ENCODE measurements at places on chromosomes 7 and 10.

DNA sequence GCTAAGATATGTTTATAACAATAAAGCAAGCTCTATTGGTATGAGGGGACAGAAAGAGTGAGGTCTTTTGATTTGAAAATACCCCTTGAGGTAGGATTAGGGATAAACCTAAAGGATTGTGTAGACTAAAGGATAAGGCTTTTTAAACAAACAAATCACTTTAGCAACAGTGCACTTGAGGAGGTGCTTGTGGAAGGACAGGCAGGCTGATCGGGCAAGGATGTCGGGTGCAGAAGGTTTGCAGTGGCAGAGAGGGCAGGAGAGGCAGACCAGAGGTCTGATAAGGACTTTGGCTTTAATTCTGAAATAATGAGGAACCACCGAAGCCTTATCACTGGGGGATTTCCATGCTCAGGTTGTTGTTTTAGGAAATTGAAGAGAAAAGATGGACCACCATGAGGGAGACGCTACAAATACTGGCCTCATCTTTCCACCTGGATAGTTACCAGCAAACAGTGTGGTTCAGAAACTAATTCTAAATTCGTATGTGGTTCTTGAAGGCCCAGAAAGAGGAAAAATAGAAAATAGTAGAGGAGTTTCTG, 119.5 kb upstream of the KLF6 start:
- DNase-seq = no peak

DNA sequence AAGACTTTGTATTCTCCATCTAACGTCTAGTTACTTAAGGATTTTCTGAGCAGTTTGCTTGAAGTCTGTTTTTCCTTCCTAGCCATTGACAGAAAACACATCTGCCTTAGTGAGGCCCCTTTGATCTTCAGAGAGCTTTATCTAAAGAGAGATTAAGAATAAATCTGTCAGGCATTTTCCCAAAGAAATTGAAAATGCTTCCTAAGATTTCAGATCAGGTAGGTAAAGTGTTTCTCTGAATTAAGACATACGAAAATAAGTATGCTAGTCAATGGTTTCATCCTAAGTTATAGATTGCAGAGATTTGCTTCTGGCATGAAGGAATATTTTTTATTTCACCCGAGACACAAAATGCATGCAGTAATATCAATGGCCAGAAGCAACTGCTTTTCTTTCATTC, 168.6 kb downstream of the SDK1 start:
- no peak for DNase-seq

GRCh38 chr7:99369767-99370391, 4.7 kb upstream of the ARPC1B start:
- DNase-seq = no peak

GRCh38 chr10:48453451-48454301, 147.2 kb downstream of the MAPK8 start:
- DNase-seq = no peak

DNA sequence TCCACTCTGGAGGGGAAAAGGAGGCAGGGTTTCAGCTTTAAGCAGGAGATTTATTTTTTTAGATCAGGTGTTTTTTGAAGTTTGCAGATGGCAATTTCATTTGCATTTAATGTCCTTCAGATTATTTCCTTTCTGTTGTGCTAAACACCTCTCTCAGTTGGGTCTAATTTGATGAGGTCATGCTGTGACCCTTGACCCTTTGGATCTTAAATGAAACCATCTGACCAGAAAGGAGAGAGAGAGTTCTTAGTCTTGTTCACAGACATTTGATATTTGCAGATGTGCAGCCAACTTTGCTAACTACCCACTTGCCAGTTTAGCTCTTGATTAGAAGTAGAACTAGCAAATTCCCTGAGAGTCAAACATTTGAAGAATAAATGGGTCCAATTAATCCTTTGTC, 101.5 kb upstream of the RAB11FIP2 start:
- DNase-seq = no peak

- no peak for DNase-seq
Measured at GRCh38 chr10:123624086-123624485, 42.1 kb upstream of the GPR26 start.

GRCh38 chr10:32046151-32046550, 10.1 kb downstream of the KIF5B start:
- DNase-seq = no peak

- DNase-seq = no peak
Measured at GRCh38 chr7:129752760-129753159, 141.2 kb downstream of the NRF1 start.

DNA sequence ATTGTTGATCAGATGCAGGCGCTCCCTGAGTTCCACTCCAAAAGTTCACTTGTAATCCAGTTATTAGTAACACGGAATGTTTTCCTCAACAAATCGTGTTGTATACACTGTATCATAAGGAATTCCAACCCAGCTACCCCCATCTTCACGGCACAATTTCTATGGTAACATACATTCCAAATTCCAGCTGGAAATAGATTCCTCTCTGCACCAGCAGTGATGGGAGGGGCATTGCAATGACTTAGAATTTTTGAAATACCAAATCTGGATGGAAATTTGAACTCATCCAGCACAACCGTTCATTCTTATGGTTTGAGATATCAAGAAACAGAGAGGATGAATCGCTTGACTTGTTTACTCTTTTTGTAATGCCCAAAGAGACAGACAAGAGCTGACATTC, 38.9 kb upstream of the RHEB start:
- no peak for DNase-seq

DNA sequence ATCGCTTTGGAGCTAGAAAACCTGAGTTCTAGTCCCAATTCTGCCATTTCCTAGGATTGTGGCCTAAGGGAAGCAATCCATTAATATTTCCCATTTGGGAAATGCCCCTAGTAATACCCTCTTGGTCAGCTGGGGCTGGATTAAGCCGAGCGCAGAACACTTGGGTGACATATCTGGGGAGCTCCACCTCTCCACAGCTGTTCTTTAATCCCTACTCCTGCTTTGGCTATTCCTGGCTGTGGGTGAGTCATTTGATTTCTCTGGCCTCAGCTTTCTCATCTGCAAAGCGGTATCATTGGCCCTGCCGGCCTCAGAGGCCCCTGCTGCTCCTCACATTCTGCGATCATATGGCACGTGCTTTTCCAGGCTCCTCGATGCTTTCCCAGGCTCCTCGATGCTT, 108.3 kb downstream of the BUB3 start:
- no peak for DNase-seq

GRCh38 chr7:156218544-156219306, 406.5 kb upstream of the SHH start:
- no peak for DNase-seq

DNA sequence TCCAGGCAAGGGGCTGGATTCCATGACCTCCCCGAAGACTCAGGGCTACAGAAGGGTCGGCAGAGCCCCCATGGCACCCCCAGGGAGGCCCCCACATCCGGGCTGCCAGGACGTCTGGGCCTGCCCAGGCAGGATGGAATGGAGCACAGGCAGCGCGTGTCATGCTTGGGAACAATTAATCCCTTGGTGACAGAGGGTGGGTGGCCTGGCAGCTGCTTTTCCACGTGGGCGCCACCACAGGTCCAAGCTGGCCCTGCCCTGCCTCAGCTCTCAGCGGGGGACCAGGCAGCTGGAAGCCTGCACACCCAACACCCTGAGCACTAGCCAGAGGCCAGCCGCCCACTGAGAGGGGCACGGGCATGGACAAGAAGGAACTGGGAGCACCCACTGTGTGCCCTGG, 11.4 kb downstream of the ELN start:
- DNase-seq = no peak

GRCh38 chr10:48503293-48503911, 101.5 kb downstream of the ARHGAP22 start:
- DNase-seq = no peak

GRCh38 chr10:84706875-84707274, 378.5 kb downstream of the CCSER2 start:
- no peak for DNase-seq

GRCh38 chr7:21914671-21915070, 31.0 kb downstream of the CDCA7L start:
- no peak for DNase-seq

- no peak for DNase-seq
Measured at GRCh38 chr10:42867571-42867970, 85.0 kb downstream of the BMS1 start.

GRCh38 chr10:131561897-131562296, 250.4 kb upstream of the TCERG1L start:
- no peak for DNase-seq
